PC-9 (cell line): ENCODE measurements at places on chromosomes 5 and 9.

GRCh38 chr9:120974181-120974580 is 47.6 kb upstream of the TRAF1 start:
- DNase-seq: no peak

DNA sequence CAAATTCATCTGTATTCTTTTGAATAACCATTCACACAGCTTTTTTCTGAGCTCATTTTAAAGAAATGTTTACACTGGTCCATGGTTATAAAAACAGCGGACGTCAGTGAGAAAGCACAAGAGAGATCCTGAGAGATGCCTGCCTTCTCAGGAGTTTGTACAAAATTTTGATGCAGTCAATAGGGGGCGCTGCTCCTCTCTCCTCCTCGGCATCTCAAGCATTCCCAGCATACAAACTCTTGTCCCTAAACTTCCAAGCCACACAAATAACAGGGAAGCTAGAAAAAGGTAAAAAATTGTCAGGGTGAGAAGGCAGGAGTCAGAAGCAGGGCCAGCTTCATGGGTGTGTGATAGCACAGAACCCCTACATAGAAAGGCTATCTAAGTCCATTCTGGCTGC is 11.2 kb upstream of the CCDC152 start:
- peak; percentile 14 for DNase-seq

DNA sequence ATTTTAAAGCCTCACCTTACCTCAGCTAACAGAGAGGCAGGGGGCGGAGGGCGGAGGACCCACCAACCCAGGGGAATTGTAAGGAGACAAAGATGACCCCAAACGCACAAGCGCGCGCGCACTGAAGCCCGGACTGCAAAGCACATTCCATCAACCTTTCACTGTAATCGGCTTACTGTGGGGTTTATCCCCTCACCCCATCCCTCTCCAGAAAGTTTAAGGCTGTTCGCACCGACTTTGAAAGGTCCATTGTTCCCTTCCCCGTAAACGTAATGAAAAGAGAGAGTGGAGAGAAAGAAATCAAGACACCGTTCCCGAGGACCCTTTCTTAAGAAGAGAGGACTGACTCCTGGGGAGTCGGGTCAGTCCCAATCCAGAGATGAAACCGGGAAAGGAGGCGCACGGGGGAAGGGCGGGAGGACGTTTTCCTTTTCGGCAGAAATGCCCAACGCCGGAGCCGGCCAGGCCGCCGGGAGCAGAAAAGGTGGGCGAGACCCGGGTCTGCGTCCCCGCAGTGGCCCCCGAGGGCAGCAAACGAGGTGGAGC is 464 bp downstream of the CEMIP2 start:
- no peak for DNase-seq

DNA sequence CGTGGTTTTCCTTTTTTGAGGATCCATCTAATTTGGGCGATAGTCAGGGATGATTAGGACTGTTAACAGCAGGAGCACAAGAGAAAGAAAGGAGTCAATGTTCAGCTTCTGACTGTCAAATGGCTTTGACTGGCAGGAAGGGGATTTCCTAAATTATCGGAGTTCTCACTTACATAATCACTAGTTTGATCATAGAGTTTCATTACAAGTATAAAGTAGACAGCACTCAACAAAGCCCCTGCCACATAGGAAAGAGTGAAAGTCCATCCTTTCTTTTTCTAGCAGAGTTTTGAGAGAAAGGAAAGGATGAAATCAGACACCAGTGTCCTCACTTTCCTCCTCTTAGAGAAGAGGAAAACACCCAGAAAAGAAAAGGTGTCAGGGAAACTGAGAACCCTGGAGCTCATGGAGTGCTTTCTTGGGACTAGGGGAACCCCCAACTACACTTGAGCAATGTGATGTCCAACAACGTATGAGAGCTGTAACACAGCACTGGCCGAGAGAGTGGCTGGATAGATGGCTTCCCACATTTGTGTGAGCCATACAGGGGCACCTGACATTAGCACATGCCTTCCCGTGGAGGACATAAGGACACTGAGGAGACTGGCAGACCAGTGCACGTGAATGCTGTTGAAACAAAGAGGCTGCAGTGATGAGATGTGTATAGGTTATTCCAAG is 26.0 kb upstream of the LPAR1 start:
- no peak for DNase-seq

DNA sequence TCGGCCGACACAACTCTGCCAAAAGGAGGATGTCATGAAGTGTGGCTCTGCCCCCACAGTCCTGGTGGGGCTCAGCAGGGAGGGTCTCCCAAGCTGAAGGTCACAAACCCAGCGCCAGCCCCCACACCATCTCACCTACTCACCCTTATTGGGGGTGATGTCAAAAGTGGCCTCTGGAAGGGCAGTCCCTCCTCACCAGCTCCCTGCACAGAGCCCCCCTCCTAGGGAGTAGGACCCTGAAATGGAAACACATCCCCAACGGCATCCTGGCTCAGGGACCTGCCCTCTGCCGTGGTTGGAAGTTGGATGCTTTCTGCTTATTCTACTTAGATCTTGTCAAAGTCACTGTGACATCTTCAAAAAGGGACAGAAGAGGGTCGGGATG is 89.5 kb downstream of the NSUN2 start:
- no peak for DNase-seq
